ENCODE measurements at places on chromosomes 2 and 18.

DNA sequence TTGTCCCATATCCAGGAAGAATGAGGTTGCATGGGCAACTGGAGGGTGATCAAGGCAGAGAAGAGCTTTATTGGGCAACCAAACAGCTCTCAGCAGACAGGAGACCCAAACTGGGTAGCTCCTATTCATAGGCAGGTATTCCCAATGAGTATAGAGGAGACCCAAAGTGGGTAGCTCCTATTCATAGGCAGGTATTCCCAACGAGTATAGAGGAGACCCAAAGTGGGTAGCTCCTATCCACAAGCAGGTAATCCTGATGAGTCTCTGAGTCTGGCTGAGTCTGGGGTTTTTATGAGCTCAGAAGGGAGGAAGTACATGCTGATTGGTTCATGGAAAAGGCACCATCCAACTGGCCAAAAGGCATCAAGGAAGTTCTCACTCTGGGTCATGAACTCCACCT, 5.3 kb upstream of the GORASP2 start:
- no peak for DNase-seq

- DNase-seq, result no peak
These were observed 72.3 kb downstream of the FTCDNL1 start for GRCh38 chr2:199778655-199779054.

DNA sequence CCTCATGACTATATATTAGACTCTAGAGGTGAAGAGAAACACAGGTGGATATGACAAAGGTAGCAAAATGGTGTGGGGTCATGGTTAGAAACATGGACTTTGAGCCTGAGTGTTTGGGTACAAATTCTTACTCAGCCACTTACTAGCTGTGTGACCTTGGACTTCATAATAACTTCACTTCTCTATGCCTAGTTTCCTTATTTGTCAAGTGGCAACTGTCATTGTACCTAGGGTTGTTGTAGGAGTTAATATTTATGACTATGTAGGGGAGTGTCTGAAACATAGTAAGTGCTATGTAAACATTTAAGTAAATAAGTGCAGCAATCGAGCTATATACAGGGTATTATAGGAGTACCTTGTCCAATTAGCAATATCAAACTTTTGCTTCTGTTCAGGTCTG, 49.7 kb upstream of the RAPH1 start:
- DNase-seq, result no peak

- no peak for DNase-seq
These were observed 26.1 kb downstream of the TGFA start for GRCh38 chr2:70527447-70528080.

GRCh38 chr2:62180975-62181374, 14.9 kb upstream of the B3GNT2 start:
- DNase-seq, result no peak

DNA sequence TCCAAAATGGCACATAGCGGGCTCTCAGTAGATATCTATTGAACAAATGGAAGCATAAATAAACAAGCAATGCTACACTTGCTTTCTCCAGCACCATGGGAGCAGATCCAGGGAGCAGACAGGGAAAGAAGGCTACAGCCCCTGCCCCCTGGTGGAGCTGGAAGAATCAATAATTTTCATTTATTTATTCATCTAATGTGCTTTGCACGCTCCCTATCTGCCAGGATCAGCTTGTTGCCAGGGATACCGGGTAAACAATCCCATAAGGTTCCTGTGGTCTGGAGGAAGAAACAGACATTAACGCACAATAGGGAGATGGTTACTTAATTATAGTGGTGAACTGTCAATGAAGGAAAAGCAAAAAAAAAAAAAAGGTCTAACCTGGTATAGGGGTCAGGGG, 40.1 kb upstream of the CLASP1 start:
- no peak for DNase-seq

- DNase-seq, result no peak
These were observed 653.8 kb downstream of the BCL11A start for GRCh38 chr2:59899692-59900091.

- no peak for DNase-seq
These were observed 291.5 kb downstream of the ZNF516 start for GRCh38 chr18:76203552-76203951.

- DNase-seq, result no peak
These were observed 232.2 kb downstream of the MYCN start for GRCh38 chr2:16172324-16173175.

GRCh38 chr2:85537600-85538506, 1.1 kb upstream of the MAT2A start:
- DNase-seq, result no peak

DNA sequence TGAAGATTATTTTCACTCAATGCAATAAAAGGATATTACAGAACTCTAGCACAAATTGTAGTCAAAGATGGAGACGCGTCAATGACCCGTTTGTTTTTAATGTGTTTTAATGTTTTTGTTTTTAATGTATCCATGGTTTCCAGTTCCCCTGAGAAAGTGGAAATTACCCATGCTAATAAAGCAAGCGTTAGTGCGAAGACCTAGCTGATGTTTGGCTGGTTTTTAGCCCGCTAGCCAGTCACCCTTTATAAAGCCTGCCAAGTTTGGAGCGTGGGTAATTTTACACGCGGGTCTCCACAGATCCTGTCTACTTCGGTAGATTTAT, 430 bp upstream of the CHMP1B start:
- DNase-seq, result no peak

DNA sequence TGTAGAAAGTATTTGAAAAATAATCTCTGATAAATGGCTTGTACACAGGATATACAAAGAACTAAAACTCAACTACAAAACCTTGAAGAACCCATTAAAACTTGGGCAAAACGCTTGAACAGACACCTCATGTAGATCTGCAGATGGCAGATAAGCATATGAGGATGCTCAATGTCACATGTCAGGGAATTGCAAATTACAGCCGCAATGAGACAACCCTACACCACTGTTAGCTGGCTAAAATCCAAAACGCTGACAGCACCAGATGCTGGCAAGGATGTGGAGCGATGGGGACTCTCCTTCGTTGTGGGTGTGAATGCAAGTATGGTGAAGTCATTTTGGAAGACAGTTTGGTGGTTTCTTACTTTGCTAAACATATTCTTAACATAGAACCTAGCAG, 53.7 kb downstream of the SNTG2 start:
- no peak for DNase-seq

DNA sequence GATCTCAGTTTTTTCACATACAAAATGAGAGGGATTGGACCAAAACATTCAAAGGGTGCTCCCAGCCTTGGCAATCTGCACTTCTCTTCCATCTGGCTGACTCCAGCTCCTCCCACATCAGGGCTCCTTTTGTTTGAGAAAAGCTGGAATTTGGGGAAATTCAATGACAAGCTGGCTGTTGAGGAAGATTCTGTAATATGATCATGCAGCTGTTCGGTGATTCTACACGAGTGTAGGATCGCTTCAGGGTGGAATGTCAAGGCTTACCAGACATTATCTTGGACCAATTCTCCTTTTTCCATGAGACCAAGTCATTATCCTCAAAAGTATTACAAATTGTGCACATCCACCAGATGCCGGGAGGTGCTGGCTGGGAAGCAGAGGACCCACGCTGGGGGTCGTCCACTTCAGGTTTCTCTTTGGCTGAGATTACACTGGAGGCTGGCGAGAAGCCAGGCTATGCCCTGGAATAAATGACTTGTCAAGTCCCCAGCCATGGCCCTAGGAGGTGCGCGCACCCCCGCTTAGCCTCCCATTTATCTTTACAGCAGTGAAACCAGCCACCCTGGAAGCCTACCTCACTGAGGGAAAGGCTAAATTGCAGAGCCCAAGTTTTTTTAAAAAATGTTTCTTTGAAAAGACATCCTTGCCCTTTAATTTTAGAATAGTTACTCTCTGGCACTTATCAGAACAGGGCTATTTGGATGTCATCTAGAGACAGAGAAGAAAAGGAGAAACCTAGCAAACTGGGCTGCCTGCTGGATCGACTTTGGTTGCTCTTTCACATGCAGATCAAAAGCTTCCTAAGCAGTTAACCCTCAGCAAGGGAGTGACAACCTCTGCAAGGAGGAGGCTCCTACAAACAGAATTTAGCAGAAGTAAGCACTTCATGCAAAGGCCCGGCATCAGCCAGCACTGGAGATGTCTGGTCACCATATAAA, 42.5 kb upstream of the LCLAT1 start:
- DNase-seq, result no peak

- no peak for DNase-seq
These were observed 11.1 kb downstream of the HDAC4 start for GRCh38 chr2:239389414-239390329.

DNA sequence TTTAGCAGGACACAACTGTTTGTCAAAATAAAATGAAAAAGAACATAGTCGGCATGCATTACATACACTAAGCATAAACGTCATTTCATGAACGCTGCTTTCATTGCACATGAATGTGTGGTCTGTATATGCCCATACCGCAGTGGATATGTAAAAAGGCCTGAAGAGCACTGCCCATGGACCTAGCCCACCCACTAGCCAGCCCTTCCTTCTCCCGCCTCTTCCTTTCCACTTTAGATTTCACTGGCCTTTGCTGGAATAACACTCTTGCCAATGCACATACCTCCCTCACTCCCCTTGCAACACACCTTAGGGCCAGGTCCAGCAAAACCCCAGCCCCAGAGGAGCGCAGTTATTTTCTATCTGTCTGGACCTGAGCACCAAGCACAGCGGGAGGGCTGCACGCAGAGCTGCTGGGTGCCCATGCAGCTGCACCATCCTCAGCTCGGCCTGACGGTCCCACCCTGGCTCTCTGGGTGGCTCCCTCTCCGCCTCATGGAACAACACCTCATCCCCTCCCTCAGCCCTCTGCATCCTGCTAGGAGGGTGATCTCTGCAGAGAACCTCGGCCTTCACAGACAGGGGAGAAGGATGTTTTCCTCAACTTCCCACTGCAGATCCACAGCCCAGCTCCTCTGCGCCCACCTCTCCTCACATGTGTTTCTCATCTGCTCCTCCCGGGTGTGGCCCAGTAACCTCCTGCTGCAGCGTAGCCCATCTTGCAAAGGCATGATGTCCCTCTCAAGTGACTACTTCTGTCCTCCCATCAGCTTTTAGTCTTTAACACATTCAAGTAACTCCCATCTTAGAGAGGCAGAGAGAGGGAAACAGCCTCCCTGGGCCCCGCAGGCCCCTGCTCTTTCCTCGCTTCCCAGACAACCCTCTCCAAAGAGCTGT, 72.7 kb downstream of the FBXO15 start:
- no peak for DNase-seq

GRCh38 chr2:15858466-15858865, 81.9 kb upstream of the MYCN start:
- no peak for DNase-seq

DNA sequence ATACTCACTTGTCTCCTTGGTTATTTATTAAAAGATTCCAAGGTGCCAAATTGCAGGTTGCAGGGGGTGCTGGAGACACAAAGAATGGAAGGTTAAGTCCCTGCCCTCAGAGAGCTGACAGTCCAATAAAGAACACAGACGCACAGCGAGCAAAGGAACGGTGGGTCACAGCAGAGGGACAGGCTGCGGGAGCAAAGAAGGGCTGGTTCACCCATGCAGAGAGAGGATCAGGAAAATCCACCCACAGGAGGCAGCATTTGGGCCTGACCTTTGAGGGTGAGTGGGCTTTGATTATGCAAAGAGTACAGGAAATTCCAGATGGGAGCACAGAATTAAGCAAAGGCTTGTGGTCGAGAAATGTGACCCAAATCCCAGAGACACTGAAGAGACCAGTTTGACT, 45.0 kb downstream of the ZBTB7C start:
- DNase-seq, result no peak

DNA sequence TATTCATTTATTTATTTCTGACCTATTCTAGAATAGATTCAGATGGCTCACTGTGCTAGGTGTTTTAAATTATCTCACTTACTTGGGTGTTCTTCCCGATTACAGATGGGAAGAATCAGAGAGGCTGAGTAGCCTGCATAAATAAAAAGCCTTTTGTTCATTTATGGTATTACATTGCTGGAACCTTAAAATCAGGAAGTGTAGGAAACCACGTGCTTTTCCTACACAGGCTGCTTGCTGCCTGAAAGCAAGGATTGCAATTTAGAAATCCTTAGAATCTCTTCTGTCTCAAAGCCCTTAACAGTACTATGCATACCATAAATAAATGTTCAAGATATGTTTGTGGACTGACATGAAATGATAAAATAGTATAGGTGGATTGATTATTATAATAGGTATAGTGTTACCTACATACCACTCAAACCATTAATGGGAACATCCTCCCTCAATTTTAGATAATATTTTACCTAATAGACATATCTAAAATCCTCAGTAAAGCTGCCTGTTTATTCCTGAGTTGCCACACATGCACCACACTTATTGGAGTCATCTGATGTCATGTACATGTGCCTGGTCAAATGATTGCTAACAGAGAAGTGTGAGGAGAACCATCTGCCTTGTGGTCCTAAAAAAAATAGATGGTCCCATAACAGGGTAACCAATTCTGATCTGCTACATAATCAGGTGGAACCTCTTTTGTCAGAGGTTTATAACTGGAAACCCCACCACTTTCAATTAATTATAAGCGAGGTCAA, 73.5 kb upstream of the C2orf15 start:
- DNase-seq, result no peak

DNA sequence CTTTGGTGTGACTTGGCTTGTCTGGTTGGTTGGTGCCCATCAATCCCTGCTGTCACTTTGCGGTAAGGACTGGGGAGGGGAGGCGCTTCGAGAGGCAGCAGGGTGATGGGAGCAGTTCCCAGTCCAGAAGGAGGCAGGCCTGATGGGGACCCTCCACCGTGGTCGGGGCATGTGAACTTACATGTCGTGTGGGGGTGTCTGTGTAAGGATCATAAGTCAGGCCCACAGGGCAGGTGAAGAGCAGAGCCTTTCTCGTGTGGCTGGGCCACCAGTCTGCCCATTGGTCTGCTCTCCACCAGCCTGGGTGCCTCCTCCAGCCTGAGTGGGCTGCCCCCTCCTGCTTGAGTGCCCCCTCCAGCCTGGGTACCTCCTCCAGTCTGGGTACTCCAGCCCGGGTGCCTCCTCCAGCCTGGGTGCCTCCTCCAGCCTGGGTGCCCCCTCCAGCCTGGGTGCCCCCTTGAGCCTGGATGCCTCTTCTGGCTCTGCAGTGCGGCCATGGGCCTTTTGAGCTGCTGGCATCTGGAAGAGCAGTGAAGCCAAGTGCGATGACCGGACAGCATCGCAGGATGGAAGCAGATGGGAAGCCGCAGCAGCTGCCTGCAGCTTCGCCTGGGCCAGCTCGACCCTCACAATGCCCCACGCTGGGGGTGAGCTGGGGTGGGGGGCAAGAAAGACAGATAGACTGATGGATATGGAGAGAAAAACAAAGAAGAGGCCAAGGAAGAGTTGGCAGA, 25.0 kb downstream of the ATOH8 start:
- DNase-seq, result no peak

- no peak for DNase-seq
These were observed 44.7 kb upstream of the TMEM200C start for GRCh38 chr18:5939801-5940667.

GRCh38 chr2:161915121-161915520, 158.9 kb downstream of the DPP4 start:
- no peak for DNase-seq

DNA sequence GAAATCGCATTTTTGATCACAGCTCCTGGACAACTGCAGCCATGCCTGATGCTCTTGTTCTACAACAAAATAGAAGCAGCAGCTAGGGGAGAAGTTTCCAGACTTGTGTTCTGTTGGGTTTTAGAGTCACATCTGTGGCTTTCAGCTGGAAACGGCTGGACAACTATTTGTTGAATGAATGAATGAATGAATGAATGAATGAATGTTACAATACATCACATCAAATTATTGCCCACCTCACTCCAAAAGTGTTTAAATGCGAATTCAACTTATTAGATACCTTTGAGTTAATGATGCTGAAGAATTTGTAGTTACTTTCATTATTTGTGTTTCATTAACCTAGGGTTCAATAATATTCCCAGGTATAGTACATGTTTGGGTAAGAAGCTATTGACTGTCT, 8.5 kb upstream of the METTL21A start:
- DNase-seq, result no peak

GRCh38 chr2:88868861-88869260, 177.4 kb downstream of the RPIA start:
- DNase-seq, result no peak

Data from CD4-positive, alpha-beta T cell (primary cell).